ENCODE measurements at places on chromosomes 1 and 21. TPM values are rescaled to one million over a fixed set of nuclear protein-coding genes. Genes with fewer than 3 reads are reported as not detected.

Gene TSPAN2
- 0.02 TPM for total RNA-seq

Gene CNR2
- total RNA-seq, result not detected

Gene KCNN3
- total RNA-seq, result 27.7 TPM

Gene RXRG
- 10.9 TPM for total RNA-seq

Gene SDC3
- total RNA-seq, result 201 TPM

DNA sequence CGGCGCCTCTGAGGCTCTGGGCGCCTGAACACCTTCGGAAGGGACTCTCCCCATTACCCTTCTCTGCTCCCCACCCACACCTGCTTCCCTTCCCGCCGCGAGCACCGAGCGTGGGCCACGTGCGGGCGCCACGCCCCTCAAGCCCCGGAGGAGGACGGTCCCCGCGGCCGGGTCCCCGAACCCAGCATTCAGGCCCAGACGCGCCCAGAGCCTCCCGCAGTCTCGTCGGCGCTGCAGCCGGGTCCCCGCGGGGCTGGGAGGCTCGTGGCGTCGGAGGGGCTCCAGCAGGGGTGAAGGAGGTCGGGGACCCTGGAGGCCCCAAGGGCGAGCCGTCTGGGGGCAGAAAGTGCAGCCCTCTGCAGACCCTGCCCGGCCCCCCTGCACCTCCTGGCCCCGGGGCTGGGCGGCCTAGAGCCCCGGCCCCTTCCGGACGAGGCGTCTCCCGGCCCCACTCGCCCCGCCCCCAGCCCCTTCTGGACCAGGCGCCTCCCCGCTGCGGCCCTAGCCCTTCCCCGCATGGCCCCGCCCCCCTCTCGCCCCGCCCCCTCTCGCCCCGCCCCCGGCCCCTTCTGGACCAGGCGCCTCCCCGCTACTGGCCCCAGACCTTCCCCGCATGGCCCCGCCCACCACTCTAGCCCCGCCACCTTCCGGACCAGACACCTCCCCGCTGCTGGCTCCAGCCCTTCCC, 378 bp upstream of the SMIM1 start:
- H3K36me3 ChIP-seq, result no peaks in the 10 kb centered on the region
- peaks cover 13% of the 10 kb centered on the region for H3K27me3 ChIP-seq
- H3K4me3 ChIP-seq, result no peak overlapping the region
- peaks cover 31% of the 10 kb centered on the region for H3K4me1 ChIP-seq
- no peak overlapping the region for H3K27ac ChIP-seq
- DNase-seq, result peak; percentile 51

DNA sequence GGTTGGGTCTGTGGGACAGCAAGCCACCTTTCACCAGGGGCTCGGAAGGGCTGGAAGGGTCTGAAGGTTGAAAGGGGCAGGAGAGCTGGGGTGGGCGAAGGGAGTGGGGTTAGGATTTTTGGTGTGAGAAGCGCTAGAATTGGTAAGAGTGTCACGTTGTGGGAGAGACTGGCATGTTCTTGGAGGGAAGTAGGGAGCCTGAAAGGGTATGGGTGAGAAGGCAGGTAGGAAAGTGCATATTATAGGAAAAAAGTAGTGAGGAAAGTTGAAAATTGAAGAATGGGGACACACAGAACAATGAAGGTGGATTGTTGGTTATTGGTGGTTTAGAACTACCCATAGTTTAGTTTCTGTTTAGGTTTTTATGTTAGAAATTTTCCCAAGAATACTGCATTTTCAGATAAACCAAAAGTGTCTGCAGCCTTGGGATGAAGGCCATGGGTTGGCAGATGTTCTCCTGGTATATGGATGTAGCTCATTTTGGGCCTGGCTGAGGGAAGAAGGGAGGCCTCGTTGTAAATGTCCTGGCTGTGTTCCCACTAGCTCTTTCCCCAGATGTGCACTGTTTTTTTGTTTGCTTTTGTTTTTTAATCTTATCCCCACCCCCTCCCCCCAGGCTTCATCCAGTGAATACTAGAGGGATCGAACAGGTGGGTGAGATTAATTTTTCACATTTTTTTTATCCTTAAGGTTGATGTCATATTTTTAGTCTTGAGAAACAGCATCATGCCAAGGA, 1.2 kb downstream of the LRRC42 start:
- peaks cover 4% of the 10 kb centered on the region for H3K4me1 ChIP-seq
- no peaks in the 10 kb centered on the region for H3K36me3 ChIP-seq
- no peaks in the 10 kb centered on the region for H3K27me3 ChIP-seq
- H3K4me3 ChIP-seq, result peak overlapping the region; percentile 95
- H3K27ac ChIP-seq, result no peak overlapping the region
- peak; percentile 16 for DNase-seq

DNA sequence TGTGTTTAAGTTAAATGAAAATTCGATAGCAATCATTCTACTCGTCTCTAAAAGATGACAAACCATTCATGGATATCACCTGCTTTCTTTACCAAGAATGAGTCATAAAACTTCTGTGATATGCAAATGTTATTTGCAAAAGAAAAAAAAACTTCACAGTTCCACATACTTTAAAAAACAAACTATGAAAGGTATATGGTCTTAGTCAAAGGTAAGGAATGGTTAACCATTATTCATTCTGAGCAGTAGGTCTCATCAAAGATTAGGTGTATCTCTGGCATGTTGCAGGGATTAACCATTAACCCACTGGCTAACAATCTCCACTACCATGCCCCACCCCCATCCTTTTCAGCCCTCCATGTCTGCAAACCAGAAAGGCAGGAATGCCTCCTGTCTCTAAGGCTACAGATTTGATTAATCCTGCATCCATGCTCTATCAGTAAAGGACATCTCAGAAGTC, 44.4 kb downstream of the PTPN14 start:
- peaks cover 3% of the 10 kb centered on the region for H3K36me3 ChIP-seq
- no peaks in the 10 kb centered on the region for H3K27me3 ChIP-seq
- no peak for DNase-seq
- H3K4me1 ChIP-seq, result peaks cover 5% of the 10 kb centered on the region
- H3K4me3 ChIP-seq, result no peak overlapping the region

DNA sequence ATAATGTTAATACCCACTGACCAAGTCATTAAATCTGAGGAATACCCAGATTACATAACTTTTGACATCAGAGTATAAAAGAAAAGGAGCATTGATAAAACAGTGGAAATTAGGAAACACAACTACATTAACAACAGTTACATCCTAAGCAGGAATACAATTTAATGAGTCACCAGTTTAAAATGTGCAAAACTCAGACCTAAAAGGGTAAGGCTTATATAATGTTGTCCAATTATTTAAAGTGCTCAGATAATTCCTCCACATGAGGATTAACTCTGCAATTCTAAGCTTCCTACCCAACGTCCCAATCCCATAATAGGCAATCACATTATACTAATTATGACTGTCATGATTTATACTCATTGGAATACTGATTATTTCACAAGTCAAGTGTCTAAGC, 50.5 kb downstream of the ABL2 start:
- no peak for DNase-seq
- H3K4me3 ChIP-seq, result no peak overlapping the region
- H3K27ac ChIP-seq, result no peak overlapping the region
- no peaks in the 10 kb centered on the region for H3K4me1 ChIP-seq
